ENCODE measurements at places on chromosomes 11 and 22.
A peak's percentile ranks its signal among the peaks of the same experiment; 100 is the strongest.

DNA sequence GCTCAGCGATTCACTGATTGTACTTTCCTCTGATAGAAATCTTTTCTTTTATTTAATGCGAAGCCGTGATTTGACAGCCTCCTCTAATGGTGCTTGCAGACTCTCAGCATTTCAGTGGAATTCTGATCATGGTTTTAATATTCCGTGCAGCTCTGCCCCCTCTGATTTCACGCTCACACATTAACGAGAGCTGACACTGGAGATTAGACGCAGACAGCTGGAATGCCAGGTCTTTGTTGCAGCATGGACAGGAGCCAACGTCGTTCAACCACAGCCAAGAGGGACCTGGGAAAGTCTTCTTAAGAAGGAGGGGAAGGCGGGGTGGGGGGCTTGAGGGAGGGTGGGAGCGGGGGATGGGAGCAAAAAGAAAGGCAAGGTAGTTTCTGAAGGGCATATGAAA is 186.4 kb downstream of the BLID start:
- peak; percentile 38 for DNase-seq

DNA sequence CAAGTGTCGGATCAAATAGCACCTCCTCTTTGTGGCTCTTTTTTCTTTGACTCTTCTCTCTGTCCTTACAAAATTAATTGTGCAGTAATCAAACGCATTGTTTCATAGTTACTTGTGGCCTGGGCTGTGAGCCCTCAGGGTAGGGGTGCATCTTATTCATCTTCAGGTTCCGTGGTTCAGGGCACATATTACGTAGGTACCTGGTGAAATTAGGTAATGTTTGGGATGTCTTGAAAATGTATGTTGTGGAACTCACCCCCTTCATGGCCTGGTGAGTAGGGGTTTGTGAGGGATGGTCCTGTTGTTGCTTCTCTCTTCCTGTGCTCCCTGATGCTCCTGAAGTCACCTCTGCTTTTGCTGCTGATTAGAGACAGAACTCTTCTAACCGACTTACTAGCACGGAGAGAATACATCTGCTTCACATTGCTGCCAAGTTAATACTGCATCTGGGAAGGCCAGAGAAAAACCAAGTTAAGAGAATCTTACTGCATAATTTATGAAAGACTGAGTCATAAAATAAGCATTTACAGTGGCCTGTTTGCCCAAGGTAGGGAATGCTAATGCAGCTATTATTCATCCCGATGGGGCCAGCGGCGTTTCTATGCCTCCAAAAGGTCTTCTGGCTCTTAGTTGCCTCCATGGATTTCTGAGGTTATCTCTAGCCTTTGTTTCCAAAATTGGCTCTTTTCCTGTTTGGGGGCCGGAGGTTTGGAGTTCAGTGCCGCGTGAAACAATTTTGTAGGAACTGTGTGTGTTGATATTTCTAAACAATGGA is 66.9 kb downstream of the TBC1D22A start:
- no peak for DNase-seq

DNA sequence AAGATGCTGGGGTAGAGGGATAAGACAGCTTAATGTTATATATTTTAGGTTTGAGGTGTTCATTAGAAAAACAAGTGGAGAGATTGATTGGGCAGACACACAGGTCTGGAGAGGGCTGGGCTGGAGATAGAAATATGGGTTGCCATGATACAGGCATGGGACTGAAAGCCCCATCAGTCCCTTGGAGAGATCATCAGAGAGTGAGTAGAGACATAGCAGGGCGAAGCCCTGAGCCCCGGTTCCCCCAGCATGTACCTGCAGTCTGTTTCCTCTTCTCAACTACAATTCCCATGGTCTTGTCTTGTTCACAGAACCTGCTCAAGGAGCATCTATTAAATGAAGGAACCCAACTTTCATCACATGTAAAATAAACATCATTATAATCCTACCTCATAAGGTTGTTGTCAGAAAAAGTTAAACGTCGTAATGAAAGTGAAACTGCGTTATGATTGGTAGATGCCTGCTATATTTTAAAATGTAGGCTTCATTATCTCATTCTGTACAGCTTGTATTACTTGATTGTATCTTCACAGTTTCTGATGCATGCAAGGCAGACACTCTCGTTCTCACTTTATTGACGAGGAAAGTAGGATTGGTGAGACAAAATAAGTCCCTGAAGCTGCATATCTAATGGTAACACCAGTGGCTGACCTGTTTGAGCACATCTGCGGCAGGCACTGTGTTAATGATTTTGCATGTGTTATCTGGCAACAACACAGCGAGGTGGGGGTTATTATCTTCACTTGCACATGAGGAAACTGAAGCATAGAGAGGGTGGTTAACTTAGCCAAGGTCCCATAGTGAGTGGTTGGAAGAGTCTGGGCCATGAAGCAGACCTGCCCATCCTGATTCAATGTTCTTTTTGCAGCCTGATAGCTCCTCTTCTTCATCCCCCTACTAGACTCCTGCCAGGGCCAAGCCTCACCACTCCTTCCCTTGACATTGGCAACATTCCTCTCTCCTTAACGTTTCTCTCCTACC is 63.5 kb downstream of the ENDOD1 start:
- no peak for DNase-seq

- DNase-seq: no peak
These were observed 130.6 kb downstream of the RRAS2 start for GRCh38 chr11:14228356-14228755.

All from tibial nerve (tissue), 4 donors.